ENCODE measurements at places on chromosomes 13 and 19.

DNA sequence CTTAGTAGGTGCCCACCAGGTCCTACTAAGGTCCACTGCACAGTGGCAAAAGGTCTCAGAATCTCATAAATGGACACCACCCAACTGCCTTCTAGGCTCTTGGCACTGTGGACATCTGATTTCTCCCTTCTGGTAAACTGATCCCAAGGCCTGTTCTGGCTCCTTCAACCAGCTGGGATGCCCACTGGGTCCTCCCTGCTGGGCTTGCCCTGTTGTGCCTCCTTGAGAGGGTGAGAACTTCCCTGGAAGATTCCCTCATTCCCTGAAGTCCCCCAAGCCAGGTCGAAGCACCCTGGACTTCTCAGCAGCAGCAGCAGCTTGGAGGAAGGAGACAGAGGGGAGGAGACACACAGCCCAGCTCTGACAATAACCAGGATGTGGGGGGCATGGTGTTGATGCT is 6.6 kb upstream of the ZNF492 start:
- DNase-seq, result no peak

- DNase-seq, result peak; percentile 54
These were observed 8.7 kb downstream of the IFNL1 start for GRCh38 chr19:39304701-39305571.

DNA sequence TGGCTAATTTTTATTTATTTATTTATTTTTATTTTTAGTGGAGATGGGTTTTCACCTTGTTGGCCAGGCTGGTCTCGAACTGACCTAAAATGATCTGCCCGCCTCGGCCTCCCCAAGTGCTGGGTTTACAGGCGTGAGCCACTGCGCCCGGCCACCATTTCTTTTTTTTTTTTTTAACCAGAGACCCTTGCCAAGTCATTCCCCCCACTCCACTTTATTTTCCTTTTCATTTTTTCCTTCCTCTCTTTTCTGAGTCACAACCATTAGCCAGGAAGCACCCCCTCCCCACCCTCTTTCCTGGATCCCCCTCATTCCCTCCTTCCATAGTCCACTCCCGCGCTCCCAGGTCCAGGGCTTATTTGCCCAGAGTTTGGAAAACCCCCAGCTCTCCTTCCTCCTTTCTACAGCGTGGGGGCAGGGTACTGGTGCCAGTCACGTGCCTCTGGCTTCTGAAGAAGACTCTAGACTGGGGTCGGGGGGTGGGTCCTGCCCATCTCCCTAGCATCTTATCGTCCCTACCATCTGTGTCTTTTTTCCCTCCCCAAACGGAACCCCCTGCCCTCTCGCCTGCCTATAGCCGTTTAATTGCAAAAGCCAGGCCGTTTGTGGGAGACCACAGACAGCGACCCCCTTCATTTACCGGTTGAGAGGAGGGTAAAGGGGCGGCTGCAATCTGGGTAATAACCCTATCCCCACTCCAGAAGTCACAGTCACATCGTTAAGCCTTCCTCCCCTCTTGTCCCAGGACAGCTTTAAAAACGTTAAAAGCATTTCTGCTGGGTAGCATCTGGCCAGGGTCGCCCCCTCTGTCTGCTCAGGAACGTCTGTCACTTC is 1.1 kb upstream of the CALR start:
- peak; percentile 79 for DNase-seq

GRCh38 chr13:35718084-35718483 is 241.6 kb upstream of the MAB21L1 start:
- DNase-seq, result no peak

DNA sequence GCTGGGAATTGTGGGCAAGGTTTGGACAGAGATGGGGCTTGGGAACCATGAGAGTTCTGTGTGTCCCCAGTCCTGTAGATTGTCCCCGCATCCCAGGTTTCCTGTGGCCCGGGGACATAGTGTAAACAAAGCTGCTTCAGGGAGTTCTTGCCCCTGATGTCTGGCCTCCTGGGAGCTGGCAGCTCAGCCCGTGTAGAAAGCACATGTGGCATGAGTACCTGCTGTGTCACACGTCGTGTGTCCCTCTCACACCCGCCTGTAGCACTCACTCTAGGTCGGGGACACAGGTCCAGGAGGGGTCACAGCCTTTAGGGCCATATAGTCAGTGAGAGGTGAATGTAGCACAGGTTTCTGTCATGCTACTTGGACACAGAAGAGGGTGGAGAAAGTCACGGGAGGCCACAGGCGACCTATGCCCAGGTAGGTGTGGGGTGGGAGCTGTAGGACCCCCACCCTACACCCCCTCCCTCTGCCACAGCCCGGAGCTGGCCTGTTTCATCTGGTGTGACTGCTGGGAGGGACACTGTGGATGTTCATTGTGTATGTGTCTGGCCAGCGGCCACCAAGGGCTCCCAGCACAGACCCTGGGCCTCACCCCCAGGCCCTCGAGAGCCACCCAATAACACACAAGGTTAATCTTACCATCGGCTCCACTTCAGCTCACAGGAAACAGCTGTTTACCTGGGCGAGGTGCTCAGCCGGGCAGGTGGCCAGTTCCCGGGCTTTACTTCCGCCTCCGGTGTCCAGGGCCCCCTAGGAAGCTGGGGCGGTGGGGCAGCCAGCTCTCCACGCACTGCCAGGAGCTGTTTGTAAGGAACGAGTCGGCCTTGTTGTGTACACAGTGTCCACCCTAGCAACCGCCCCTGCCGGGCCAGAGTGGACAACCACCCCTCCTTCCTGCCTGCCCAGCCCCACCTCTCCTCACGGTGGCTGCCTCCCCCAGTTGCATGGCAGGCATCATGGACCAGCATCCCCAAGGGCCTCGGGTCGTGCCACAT is 49.7 kb downstream of the COMP start:
- DNase-seq, result no peak

DNA sequence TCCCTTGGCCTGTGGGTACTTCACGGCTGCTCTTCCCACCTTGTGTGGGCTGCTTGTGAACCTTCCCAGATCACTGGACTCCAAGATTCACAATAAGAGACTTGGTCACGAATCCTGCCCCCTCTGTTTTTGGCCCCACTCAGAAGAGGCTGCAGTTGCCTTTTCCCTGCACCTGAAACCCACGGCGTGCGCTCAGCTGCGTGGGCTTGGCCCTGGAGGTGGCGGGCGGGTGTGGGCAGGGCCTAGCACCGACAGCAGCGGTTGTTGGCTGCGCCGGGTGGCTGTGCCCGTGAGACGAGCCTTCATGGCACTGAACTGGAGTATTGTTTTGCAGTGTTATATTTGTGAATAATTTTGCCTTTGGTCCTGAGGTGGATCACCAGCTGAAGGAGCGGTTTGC is 33.8 kb downstream of the PLEKHJ1 start:
- no peak for DNase-seq

GRCh38 chr19:6572217-6572616 is 18.7 kb downstream of the CD70 start:
- no peak for DNase-seq

DNA sequence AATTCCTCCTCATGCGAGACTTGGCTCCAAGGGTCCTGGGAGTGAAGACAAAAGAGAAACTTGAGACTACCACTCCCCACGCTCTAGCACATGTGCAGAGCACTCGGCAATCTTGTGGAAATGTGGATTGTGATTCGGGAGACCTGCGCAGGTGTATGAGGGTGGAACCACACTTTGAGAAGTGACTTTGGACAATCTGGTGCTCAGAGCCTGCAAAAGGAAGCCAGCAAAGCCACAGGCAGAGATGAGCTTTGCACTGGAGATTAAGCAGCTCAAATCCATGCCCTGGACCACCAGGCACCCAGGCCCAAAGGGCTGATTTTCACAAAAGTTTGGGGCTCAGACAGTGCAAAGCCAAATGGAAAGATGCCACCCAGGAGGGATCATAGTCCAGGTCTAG is 162.5 kb upstream of the TSHZ3 start:
- DNase-seq, result no peak

- DNase-seq, result no peak
These were observed 7.0 kb downstream of the PGLYRP1 start for GRCh38 chr19:46015687-46016425.

GRCh38 chr19:29217616-29218015 is 4.7 kb upstream of the UQCRFS1 start:
- DNase-seq, result peak; percentile 21

DNA sequence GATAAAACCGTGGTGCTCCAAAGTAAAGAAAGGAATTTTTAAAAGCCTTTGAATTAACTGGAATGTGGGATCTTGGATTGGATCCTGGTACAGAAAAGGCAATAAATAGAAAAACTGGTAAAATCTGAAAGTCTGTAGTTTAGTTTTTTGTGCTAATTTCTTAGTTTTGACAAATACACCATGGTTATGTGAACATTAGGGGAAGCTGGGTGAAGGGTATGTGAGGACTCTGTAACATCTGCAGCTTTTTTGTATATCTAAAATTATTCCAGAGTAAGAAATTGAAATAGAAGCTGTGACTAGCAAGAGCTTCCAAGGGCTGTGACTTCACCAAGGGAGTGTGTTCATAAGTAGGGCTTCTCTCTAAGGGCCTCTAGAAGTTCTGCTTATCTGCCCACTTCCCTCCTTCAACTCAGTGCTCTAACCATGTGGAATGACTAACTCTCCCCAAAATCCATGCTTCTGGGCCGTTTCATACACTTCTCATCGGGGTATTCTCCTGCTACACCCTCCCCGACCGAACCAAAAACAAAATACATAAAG is 26.5 kb downstream of the ARHGAP35 start:
- no peak for DNase-seq
